Left renal pelvis (tissue), 4 donors: ENCODE measurements at places on chromosomes 7 and 10.

- no peak for DNase-seq
Measured at GRCh38 chr10:135132-135600, at the start of gene ZMYND11. Gene ZMYND11, plus strand, starts transcription at chr10:135455. Its CDS starts 44,558 bp downstream, at chr10:180013.

DNA sequence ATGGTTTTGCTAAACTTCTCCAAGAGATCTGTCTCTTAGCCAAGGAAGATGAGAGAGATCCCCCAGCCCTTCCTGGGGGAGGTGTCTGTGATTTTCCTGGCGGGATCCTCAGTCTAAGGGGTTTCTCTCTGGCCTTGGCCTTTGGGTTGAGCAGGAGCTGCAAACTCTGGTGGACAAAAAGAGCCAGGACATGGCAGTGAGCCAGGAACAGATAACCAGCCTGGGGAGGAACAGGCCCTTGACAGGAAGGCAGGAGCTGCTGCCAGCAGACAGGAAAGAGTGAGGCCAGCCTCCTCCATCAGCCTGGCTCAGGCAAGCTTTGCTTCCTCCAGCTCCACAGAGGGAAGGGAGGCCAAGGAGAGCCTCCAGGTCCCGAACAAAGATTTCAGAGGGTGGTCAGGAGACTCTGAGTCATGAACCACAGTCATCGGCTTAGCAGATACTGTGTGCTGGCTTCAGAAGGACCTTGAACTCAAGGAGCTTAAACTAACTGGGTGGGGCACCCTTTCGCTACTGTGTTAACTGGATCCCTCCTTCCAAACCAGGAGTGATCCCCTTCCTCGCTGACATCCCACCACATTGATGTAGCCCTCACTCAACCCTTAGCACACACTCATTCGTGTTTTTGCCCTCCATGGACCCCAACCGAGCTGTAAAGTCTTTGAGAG lies 34.7 kb downstream of the DDIT4 start:
- DNase-seq, result no peak

GRCh38 chr10:31095677-31096560 lies 64.3 kb upstream of the ZNF438 start:
- no peak for DNase-seq

DNA sequence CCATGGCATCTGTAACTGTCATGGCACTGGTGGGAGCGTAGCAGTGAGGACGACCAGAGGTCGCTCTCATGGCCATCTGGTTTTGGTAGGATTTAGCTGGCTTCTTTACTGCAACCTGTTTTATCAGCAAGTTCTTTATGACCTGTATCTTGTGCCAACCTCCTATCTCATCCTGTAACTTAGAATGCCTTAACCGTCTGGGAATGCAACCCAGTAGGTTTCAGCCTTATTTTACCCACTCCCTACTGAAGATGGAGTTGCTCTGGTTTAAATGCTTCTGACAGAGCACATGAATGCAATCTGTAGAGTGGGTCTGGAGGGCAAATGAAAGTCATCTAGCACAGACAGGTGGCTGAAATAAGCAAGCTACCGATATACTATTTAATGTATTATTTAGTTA lies 55.3 kb upstream of the OPN4 start:
- DNase-seq, result no peak

GRCh38 chr7:47852330-47853245 lies 95.7 kb downstream of the PKD1L1 start:
- no peak for DNase-seq

- DNase-seq, result no peak
Measured at GRCh38 chr10:29306688-29307087, 17.8 kb downstream of the LYZL1 start.
